ENCODE measurements at places on chromosomes 3 and 15. TPM values are rescaled to one million over a fixed set of nuclear protein-coding genes. Genes with fewer than 3 reads are reported as not detected.

- no peak for DNase-seq
These were observed 23.3 kb upstream of the MYO5C start for GRCh38 chr15:52318729-52319500.

GRCh38 chr3:188659449-188660090 lies 505.6 kb downstream of the LPP start:
- DNase-seq: no peak

DNA sequence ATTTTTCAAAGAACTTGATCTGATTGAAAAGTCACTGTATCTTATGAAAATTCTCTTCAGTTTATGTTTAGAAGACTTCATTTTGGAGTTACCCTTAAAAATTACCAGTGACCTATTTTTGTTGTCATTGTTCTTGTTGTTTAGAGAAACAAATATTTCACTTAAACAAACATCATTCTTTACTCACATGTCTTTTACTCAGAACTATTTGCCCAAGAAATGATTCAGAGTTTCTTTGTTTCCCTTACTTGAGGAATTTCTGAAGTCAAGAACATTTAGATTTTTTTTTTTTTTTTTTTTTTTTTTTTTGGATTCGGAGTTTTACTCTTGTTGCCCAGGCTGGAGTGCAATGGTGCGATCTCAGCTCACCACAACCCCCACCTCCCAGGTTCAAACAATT lies 259.6 kb upstream of the UBE2E1 start:
- DNase-seq: no peak

GRCh38 chr3:69986419-69986818 lies 13.1 kb upstream of the SAMMSON start:
- DNase-seq: no peak

DNA sequence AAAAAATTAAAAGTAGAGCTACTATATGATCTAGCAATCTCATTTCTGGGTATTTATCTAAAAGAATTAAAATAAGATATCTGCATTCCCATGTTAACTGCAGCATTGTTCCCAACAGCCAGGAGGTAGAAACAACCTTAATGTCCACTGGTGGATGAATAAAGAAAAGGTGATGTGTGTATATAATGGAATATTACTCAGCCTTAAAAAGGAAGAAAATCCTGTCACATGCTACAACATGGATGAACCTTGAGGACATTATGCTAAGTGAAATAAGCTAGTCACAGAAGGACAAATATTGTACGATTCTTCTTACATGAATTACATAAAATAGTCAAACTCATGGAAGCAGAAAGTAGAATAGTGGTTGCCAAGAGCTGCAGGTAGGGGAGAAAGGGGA lies 119.4 kb upstream of the BHLHE40 start:
- no peak for DNase-seq

ERICH6 gene
- total RNA-seq: not detected

Data from A172 (cell line).